ENCODE measurements at places on chromosomes 7 and 10. TPM values are rescaled to one million over a fixed set of nuclear protein-coding genes. Genes with fewer than 3 reads are reported as not detected.

Gene CALHM3
- polyA plus RNA-seq = 0.09 TPM

Gene SEC24C
- 72.6 TPM for polyA plus RNA-seq

Gene HOXA3
- polyA plus RNA-seq = 0.15 TPM

- DNase-seq = no peak
These were observed 332.3 kb upstream of the PRKCQ start for GRCh38 chr10:6912424-6912823.

DNA sequence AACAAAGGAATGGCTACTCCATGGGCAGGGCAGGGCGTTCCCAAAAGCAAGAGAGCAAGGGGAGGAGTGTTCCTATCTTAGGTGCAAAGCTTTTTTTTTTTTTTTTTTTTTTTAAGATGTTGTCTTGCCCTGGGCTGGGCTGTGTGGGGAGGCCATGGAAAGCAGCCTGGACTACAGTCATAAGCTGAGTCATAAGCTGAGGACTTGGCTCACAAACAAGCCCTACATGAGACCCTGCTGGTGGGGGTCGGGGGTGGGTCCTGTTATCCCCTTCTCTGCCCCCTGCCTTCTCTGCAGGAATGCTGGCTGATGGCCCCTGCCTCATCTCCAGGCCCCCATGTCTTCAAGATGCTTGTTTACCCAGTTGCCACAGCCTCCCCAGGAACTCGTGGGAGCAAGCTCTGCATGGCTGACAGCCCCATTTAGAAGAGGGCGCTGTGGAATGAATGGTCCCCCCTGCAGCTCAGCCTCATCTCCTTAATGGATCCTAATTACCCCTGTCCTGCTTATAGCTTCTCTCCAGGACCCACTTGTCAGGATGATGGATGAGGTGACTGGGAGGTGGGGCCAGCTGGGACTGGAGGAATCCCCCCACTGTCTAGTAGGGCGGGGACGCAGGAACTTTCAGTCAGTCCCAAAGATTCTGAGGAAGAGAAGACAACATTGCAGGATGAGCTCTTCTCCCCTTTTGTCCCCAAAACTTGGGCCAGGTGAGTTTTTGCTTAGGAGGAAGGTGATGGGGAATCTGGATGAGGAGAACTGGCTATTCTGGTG, 340.8 kb upstream of the PODXL start:
- DNase-seq = peak; percentile 35

DNA sequence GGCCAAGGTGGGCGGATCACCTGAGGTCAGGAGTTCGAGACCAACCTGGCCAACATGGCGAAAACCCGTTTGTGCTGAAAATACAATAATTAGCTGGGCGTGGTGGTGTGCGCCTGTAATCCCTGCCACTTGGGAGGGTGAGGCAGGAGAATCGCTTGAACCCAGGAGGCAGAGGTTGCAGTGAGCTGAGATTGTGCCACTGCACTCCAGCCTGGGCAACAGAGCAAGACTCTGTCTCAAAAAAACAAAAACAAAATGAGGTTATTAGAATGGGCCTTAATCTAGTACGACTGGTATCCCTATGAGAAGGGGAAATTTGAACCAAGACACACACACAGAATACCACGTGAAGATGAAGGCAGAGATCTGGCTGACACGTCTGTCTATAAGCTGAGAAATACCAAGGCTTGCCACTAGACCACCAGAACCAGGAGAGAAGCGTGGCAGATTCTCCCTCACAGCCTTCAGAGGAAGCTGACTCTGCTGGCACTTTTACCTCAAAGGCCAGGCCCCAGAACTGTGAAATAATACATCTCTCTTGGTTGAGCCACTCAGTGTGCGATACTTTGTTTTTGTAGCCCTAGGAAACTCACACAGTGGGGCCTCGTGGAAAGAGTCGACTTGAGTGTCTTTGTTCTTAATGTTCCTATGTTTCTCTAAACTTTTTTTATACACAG, 59.6 kb downstream of the TMEM209 start:
- no peak for DNase-seq

- no peak for DNase-seq
These were observed 12.5 kb upstream of the ARMS2 start for GRCh38 chr10:122441961-122442360.

DNA sequence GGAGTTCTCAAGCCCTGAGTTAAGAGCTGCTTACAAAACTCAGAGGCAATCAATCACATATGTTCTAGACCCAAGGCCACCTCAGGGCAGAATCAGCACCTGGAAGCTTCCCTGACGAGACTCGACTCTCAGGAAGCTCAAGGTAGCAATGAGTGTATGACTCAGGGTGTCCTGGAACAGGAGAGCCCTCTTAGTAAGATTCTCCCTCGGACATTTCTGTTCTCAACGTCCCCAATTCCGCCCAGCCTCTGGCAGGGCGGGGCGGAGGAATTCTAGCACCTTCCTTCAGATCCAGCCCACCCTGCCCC, 39.6 kb upstream of the PROSER2 start:
- no peak for DNase-seq

Gene PAPSS2
- polyA plus RNA-seq = 136 TPM

Gene RARRES2
- polyA plus RNA-seq = 6.3 TPM

Gene FAM25C
- polyA plus RNA-seq = not detected

DNA sequence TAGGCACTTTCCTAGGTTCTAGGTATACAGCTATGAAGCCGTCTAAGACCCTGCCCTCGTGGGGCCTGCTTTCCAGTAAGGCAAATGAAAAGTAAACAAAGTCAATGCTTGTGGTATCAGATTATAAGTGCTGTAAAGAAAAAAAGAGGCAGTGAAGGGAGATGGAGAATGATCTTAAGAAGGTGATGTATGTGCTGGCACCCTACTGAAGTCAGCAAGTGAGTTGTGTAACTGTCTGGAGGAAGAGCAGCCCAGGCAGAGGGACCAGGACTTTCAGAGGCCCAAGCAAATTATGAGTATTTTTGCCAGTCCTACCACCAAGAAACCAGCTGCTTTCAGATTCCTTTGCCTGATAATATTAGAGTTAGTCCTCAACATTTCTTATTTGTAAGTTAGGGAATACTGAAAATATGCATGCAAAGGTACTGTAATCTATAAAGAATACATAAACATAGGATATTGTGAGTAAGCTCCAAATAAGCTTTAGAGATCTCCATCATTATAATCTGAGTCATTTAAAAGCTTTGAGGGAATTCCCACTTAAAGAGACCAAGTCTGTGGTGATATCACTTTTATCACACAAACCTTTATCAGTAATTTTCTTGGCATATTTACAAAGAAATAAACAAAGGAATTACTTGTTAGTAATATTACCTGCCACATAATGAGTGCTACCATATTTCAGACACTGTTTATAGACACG, 329.2 kb upstream of the LRGUK start:
- no peak for DNase-seq

DNA sequence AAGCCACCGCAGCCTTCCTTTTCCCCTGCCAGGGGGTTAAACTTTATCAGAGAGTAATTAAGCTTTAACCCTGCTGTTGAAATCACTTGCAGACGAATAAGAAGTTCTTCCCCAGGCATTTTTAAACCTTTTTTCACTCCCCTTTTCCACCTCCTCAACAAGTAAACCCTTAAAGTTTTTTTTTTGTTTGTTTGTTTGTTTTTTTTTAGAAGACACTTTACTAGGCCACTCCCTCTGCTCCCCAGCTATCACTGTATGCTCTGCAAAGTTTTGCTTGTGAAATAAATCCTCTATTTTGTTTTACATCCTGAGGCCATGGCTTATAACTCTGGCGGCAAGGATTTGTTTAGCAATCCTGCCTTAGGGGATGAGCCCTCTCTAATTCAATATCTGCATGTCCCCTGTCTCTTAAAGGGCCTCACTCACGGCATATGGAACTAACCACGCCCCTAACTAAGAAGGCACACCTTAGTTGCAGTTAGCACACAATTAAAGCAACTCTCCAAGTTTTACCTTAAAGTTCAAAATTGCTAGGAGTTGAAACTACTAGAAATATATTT, 1354.7 kb upstream of the LRRTM3 start:
- no peak for DNase-seq

- peak; percentile 3 for DNase-seq
These were observed 63.4 kb downstream of the HPSE2 start for GRCh38 chr10:99172128-99172738.

Gene PPP3CB
- 18.6 TPM for polyA plus RNA-seq

GRCh38 chr7:97503367-97504094, 228.4 kb upstream of the TAC1 start:
- no peak for DNase-seq

Gene MEPCE
- polyA plus RNA-seq = 19.1 TPM

GRCh38 chr10:11687779-11688447, 54.3 kb upstream of the ECHDC3 start:
- no peak for DNase-seq

Gene ITGB8
- 0.64 TPM for polyA plus RNA-seq

GRCh38 chr7:37920305-37920848, at the start of gene EPDR1:
TSS of gene EPDR1 (plus strand) at chr7:37920640. CDS start at chr7:37920940, 300 bp downstream.
- DNase-seq = no peak

- peak; percentile 50 for DNase-seq
These were observed 51.5 kb downstream of the CCDC71L start for GRCh38 chr7:106609416-106609815.

- DNase-seq = no peak
These were observed 117.8 kb downstream of the WDR37 start for GRCh38 chr10:1174022-1174421.

DNA sequence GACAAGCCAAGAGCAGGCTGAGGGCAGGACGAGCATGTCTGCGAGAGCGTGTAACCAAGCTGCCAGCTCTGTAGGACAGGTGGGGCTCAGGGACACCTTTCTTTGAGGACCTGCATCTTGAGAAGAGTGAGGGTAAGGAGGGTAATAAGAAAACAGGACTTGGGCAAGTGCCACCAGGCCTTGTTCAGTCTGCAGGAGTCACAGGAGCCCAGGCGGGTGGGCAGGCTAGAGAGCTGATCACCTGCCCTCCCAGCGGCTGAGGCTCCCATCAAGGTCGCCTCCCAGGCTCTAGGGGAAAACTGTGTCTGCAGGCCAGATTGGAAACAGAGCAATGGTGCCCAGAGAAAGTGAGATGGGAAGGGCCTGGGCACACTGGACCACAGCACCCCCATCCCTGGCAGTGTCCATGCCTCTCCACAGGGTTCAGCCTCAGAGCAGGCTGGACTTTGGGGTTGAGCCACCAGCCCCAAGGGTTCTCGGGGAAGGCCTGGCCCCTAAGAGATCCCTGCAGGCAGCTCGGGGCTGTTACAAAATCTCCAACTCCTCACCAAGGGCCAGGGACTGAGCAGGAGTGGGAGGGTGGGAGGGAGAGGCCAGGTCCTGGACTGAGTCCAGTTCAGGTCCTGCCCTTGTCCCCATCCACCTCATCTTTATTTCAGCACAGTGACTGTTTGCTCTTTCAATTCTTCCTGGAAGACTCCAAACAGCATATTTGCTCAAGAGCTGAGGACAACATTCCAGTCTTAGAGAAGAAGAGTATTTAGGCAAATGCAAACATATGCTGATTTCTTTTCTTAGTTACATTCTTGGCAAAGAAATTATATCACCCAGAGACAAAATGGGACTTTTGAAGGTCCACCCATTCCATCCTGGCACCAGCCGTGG, 161.9 kb downstream of the GRID1 start:
- no peak for DNase-seq

DNA sequence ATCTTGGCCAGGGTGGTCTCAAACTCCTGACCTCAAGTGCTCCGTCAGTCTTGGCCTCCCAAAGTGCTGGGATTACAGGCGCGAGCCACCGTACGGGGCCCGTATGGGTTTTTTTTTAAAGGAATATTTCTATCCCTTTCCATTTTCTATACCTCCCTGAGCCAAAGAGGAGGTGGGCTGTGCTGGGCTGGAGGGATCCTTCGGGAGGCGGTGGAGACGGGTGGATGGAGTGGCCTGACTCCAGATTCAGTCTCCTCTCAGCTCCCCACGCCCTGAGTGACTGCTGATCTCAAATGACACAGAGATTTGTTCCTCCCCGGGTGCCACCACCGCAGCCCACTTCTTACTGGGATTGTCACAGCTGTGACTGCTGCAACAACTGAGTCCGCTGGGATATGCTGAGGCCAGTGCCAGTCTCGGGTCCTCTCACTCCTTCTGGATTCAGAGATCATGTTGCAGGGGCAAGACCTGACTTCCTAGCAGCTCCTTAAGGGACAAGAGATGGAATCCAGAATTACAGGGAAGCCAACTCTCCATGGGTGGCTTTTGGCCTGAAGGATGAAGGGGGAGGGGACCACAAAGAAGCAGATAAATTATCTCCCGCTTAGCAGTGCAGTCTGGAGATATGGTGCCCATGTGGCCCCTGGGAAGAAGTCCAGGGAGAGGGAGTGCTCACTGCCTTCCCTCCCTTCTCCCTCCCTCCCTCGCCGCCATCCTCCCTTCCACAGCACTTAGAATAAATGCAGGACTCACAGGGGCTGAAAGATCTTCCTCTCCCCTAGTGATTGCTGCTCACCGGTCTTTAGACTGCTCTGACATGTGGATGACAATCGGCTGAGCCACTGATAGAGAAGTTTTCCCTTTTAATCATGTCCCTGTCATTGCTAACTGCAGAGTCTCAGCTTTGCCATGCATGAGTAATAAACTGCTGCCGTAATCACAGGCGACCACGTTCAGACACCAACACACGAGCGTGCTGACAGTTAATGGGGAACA, 14.3 kb downstream of the GALNT17 start:
- DNase-seq = no peak

GRCh38 chr7:133359449-133359848, 106.6 kb downstream of the EXOC4 start:
- no peak for DNase-seq

DNA sequence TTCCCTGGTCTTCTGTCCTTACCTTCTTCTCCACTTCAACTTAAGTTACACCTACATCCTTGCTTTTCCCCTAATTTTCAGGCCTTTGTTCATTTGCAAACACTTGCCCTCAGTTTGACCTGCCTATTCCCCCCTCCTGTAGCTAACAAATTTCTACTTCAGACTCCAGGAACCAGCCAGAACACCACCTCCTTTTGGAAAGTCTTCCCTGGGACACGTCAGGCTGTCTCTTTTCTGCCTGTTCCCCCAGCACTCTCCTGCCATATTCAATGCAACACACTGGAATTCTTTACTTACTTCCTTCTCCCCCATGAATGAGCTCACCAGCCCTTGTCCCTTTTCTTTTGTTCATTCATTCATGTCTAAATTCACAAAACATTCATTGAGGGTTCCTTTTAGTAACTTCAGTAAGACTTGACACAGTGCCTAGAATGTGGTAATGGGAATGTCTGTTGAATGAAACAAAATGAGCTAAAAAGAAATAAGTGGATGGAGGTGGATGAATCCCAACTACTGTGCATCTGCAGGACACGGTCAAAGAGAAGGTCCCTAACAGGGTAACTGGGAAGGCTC, 478.0 kb downstream of the KCNMA1 start:
- no peak for DNase-seq

DNA sequence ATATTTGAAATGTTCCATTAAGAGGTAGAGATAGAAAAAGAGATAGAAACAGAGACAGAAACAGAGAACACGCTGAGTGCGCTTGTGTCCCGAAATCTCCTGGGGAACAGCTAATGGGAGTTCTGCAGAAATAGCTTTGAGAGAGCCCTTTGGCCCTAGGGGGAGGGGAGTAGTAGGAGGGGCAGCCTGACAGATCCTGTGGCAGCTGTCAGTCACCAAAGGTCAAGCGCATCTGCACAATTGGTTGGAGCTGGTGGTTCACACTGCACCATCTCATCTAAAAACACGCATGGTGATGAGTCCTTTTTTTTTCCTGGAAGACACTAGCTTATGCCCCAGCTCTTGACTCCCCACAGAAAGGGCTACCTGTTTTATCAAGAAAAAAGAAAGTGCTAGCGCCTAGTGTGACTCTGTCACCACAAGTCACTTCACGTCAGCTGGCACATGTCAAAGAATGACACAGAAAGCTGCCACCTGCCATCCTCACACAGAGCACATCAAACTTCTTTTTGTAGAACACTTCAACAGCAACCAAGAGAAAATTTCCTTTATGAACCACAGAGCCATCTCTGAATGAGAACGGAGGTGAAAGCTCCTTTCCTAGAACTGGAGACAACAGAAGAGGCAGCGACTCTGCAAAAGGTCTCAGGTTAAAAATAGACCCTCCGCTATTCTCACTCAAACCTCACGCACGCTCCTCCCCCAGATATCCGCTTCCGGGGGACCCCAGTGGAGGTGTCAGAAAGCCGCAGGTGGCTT, 125.7 kb downstream of the GFRA1 start:
- DNase-seq = no peak

All from BJ (cell line).